Activated CD4-positive, alpha-beta T cell treated with anti-CD3 and anti-CD28 coated beads, Interleukin-2, amount 50 U/mL, for 1 hour (primary cell): ENCODE measurements at places on chromosomes 12 and 14.
A peak's percentile ranks its signal among the peaks of the same experiment; 100 is the strongest.

- DNase-seq, result no peak
Observed at GRCh38 chr14:33285902-33286700, 347.4 kb downstream of the NPAS3 start.

- DNase-seq, result no peak
Observed at GRCh38 chr12:47078086-47078395, 1.4 kb upstream of the PCED1B start.

DNA sequence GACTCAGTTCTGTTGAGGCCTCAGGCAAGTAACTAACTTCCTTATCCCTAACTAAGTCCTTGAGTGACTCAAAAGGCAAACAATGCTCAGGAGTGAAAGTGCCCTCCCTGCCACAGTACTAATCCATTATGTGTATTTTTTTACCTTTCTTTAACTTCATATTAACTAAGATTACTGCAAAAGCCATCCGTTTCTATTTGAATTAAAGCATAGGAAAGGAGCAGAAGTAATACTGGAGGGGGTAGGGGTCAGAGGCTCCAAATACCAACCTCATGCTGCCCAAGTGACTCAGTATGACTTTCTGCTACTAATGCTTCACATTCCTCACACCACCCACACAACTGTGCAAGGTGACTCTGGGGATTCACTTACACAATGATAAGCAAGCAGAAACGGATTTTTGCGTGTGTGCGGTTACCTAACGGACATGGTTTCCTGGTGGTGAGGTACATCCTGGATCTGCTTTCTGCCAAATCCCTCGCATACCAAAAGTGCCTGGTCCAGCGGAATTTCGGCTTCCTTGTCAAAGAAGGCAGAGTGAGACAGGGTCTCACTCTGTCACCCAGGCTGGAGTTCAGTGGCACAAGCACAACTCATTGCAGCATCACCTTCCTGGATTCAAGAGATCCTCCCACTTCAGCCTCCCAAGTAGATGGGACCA is 25.1 kb downstream of the MOK start:
- no peak for DNase-seq

DNA sequence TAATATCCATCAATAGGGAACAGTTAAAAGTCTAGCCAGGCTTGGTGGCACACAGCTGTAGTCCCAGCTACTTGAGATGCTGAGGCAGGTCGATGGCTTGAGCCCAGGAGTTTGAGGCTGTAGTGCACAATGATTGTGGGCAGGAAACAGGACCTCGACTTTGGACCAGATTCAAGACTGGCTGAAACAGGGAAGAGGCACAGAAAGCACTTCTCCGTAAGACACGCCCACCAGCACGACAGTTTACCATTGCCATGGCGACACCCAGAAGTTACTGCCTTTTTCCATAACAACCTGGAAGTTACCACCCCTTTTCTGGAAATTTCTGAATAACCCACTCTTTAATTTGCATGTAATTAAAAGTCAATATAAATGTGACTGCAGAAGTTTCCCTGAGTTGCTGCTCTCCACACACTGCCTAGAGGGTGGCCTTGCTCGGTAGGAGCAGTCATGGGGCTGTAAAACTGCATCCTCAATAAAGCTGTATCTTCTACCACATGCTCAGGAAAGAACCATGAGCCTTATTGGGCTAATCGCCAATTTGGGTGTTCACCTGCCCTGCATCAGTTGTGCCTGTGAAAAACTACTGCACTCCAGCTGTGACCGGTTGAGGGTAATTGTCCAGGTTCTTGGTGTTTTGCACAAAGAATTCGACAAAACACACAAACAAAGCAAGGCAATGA is 4.6 kb upstream of the LRRC23 start:
- no peak for DNase-seq

DNA sequence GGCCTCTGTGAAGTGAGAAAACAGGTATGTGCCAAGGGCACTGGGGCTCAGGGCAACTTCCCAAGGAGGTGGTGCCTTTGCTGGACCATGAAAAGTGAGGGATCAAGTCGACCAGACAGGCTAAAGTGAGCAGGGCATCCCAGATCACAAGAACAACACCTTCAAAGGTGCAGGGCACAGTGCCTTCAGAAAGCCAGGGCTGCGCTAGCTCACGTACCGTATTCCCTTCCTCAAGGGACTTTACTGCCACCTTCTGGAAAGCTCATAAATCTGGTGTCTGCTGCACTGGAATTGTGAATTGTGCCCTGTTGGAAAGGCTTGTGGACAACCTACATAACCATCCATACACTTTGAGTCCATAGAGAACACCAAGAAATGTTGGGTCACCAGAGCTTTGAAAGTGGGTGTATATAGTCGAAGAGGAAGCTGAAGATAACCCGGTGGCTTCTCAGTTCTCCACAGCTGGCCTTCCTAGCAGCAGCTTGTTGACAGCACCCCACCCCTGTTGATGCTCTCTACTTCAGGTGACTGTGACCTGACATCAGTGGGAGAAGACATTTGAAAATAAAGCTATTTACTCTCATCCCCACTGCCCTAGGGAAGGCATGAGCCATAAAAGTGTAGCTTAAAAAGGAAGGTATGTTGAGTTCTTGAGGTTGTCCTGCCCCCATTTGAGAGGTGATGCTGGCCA is 24.5 kb downstream of the FIGNL2 start:
- DNase-seq, result peak; percentile 16
